Astrocyte of the spinal cord (primary cell): ENCODE measurements at places on chromosomes 5 and 9.
A peak's percentile ranks its signal among the peaks of the same experiment; 100 is the strongest.

- no peak for DNase-seq
Measured at GRCh38 chr5:41878173-41878572, 7.9 kb upstream of the OXCT1 start.

DNA sequence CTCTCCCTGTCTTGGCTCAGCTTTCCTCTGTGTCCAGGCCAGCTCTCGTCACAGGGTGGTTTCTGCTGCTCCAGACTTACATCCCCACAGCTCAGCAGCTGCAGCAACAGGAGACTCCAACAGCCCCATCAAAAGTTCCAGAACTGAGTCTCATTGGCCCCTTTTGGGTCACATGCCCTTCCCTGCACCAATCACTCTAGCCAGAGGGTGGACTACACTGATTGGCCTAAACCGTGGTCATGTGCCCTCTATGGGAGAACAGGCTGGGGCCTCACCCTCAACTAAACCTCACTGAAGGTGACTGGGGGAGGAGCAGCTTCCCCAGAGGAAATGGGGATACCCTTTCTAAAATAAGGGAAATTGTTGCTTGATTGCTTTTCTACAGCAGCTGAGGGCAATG, 44.4 kb upstream of the CPLX2 start:
- no peak for DNase-seq

GRCh38 chr5:179732918-179733771, 523 bp downstream of the MAML1 start:
- DNase-seq, result peak; percentile 43

DNA sequence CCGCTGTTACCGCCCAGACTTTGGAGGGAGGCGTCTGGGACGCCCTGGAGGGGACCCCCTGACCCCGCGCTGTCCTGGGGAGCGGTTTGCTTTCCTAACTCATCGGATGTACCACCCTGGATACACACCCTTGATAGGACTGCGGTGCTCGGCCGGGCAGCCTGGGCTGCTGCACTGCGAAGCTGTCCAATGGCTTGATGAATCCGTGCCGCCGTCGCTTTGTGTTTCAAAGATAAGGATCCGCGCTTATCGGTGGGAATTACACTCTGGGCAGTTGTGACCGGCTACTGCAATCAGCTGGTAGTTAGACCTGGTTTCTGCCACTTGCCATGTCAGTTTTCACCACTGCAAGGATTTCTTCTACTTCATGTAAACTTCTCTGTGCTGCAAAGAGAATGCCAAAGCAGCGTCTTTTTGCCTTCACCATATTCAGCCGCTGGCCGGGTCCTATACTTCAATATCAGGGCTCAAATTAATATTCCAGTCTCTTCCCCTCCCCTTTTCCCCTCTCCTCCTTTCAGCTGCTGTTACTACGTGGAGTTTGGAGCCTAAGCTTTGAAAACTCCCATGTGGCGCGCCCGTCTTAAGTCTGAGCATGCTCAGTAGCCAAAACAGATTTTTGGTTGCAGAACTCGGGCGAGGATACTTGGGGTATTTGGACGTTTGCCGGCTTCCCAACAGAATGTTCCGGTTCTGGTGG, 727 bp downstream of the SMAD5 start:
- peak; percentile 64 for DNase-seq

- DNase-seq, result peak; percentile 93
Measured at GRCh38 chr5:82387001-82387818, 109.1 kb upstream of the RPS23 start.

DNA sequence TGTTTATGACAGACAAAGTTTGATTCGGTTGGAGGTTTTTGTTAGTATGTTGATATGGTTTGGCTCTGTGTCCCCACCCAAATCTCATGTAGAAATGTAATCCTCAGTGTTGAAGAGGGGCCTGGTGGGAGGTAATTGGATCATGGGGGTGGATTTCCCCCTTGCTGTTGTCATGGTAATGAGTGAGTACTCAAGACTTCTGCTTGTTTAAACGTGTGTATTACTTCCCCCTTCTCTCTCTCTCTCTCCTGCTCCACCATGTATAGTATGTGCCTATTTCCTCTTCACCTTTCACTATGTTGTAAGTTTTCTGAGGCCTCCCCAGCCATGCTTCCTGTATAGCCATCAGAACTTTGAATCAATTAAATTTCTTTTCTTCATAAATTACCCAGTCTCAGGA, 415.1 kb downstream of the HCN1 start:
- DNase-seq, result no peak

DNA sequence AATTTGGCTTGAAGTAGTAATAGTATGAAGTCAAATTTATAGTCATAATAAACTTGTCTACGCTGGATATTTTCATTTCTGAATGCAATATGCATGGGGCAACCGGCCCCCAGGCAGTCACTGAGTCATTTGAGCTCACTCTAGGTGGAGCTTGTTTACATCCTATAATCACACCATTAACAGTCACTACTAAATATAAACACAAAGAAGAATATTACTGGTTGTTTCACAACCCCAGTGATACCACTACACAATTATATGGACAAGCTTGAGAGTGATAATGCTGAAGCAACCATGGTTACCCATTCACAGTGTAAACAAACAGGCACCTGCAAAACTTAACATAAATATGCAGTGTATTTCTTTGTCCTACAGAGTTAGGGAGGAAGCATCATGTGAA, 68.7 kb downstream of the MARCHF3 start:
- DNase-seq, result no peak

- DNase-seq, result no peak
Measured at GRCh38 chr9:89464300-89464901, 33.5 kb downstream of the SEMA4D start.

- no peak for DNase-seq
Measured at GRCh38 chr5:91885291-91886265, 502.5 kb upstream of the ARRDC3 start.

DNA sequence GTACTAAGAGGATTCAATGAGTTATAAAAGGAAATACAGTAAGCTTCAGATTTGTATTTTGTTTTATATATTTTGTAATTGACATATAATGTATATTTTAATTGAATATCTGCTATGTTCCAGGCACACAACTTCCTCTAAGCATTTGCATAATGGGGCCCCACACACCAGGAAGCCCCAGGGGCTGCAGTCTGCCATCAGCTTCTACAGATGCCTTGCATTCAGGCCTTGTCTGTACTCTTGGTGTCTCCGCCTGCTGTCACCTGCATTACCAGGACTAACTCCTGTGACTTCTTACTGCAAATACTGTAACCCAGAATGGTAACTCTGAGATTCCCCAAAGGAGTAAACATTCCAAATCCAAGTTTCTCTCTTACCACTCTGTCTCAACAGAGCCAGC, 20.6 kb downstream of the ARL15 start:
- DNase-seq, result no peak
